Stimulated activated CD4-positive, alpha-beta T cell treated with anti-CD3 and anti-CD28 coated beads, Interleukin-1b, Interleukin-23, amount 100 ng/mL, for 1 hour (primary cell): ENCODE measurements at places on chromosomes 7 and 10.

DNA sequence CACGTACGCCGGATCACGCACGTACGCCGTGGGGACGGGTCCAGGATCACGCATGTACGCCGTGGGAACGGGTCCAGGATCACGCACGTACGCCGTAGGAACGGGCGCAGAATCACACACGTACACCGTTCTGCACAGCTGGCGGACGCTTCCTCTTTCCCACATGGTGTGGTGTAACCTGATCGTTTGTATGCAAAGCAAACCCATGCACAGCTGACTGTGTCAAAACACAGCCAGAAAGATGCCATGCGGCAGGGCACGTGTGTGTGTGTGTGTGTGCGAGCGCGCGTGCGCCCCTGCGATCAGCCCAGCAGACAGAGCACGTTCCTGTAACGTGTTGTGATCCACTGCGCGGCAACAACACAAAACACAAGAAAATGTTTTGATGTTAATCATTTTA, 573.6 kb downstream of the DNAJB6 start:
- DNase-seq, result no peak

DNA sequence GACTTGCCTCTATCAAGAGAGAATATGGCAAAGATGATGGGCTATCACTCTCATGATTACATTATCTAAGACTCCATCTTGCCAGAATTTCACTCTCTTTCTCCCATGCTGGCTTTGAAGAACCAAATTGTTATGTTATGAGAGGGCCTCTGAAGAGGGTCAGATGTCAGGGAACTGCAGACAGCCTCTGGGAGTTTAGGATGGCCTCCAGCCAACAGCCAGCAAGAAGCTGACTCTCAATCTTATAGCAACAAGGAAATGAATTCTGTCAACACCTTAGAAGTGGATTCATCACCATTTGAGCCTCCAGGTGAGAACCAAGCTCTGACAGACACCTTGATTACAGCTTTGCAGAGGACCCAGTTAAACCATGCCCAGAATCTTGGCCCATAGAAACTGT, 33.6 kb downstream of the ZNF22 start:
- no peak for DNase-seq

DNA sequence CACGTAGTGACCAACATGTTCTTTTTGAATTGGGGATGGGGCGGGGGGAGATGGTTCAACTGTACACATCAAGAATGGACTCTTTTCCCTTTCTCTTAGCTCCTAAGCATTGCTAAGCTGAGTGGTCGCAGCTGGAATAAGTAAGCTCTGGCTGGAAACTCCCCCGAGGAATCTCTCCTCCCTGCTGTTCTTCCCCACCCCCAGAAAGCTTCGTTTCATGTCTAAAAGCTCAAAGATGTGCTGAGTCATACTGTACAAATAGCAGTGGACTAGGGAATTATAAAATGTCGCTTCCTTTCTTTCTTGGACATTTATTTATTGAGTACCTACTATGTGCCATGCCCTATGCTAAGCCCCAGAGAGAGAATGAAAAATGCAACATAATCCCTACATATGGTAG, 191.1 kb upstream of the ADO start:
- DNase-seq, result no peak

DNA sequence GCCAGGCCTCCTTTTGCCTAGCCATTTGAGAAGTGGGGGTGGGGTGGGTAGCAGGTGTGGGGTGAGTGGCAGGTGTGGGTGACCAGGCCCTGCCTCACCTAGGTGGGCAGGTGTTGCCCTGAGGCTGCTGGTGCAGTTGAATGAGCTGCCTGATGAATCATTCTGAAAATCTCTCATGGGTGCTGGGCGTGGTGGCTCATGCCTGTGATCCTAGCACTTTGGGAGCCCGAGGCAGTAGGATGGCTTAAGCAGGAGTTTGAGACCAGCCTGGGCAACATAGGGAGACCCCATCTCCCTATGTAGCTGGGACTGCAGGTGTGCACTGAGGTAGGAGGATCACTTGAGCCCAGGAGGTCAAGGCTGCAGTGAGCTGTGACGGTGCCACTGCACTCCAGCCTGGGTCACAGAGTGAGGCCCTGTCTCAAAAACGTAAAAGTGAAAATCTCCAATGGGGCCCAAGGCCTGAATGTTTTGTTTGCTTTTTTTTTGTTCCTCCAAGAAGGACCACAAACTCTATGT, 17.7 kb downstream of the TSPAN14 start:
- no peak for DNase-seq

DNA sequence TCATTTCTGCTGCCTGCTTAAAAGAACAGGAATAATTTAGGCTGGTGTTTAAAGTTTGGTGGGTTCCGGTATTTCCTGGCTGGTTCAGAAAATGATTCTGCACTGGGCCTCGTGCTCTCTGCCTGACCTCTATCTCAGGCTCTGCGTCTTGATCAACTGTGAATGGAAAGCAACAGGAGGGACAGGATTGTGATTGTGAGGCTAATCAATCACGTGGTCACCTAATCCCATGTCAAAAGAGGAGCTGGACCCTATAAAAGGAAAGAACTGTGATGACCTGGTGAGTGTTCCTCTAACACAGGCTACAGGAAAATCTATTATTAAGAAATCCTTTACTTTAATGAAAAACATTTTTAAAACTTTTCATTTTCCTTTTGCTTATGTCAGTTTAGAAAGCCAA, at the start of gene DHX32:
Gene DHX32, minus strand, starts transcription at position 101 of the 400 bp plus-strand sequence. CDS start 468 bp downstream, outside the sequence.
- no peak for DNase-seq

DNA sequence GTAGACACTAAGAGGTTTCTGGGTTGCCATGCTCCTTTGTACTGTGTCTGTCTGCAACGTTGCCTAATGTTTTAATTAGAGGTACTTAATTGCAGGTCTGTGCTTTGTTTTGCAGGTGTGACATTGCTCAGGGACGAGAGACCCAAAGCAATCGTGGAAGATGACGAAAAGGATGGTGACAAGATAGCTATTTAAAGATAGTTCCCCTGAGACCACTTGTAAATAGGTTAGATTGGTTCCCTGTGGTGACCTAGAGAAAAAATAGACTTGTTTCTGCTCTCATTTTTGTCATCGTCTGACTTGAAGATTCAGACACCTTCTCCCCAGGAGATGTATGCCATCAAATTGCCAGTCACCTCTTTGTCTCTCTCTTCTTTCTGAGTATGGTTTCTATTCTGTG, 20.1 kb downstream of the PPP1R17 start:
- no peak for DNase-seq

DNA sequence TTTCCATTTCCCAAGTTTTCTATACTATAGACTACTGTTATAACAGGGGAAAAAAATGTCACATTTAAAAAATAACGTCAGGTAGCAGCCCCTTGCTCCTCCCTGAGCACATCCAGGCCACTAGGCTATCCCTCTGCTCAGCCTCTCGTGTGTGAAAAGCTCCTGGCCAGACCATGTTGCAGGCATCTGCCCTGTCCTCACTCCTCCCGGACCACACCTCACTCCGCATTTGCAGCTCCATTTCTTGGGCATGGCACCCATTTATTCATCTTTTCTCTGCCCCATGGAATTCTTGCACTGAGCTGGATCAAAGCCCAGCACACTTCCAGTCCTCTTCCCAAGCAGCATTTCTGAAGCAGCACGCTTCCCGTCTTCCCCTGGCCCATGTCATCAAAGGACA, 1.4 kb upstream of the GDF2 start:
- no peak for DNase-seq

DNA sequence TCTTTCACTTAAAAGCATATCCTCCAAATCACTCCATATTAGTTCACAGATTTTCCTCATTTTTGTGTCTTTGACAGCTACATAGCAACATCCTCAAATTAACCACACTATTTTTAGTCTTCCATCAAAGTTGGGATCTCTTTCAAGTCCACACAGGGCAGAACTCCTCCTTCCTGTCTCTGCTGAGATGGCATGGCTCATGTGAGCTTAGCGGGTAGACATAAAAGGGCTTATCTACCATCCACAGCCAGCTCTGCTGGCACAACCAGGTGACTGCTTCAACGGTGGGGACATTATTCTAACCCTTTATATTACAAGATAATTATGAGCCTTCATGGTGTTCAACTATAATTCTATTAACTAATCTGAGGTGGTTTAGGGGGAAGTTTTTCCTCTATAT, 35.5 kb downstream of the ICA1 start:
- DNase-seq, result no peak

GRCh38 chr7:139471740-139472353, 11.6 kb downstream of the KLRG2 start:
- DNase-seq, result no peak
